ENCODE measurements at places on chromosomes 16 and 17.

GRCh38 chr17:49471089-49471683 lies 23.9 kb upstream of the NGFR start:
- no peak for DNase-seq

DNA sequence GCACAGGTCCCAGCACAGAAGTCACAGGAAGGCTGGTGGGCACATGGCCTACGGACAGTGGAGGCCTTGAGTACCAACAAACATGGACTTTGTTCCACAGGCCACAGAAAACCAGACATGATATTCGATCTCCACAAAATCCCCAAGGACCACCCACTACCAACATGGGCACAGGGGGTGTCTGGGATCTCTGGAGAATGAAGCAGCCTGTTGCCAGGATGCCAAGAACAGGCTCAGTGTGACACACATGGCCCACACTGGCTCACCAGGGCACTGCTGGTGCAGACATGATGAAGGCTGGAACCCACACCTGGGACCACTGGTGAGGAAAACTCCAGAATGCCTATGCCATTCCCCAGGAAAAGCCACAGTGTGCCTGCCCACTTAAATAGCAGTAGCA lies 120.2 kb downstream of the C16orf78 start:
- no peak for DNase-seq

DNA sequence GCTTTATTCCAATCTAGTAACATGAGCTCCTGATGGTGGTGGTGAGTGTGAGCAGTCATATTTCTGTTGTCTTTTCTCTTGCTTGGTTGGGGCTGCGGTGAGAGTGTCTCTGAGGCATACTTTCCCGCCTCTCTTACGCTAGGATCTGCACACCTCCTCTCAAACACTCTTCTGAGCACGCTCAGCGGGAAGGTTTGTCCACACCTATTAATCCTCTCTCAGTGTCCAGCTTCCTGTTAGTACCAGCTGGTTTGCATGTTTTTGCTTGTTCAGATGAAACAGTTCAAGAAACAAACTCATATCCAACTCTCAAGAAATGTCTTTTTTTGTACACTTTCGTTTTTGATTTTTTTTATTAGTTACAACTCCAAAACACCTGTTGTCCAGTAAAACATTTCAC lies 89.5 kb downstream of the CCDC182 start:
- no peak for DNase-seq

DNA sequence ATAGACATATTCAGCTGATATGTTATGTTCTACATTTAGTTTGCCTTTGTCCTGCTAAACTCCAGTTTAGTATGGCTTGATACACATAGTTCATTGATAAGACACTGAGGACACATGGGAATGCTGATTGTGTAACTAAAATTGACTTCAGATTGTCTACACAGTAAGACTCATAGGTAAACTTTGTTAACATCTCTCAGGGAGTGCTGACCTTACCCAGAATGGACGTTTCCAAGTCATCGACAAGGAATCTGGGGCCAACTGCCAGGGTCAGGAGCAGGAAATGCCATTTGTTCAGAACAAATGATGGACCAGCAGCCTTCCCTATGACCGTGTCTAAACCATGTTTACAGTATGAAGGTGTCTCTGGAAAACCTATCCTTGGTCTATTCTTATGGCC lies 58.7 kb downstream of the DYNLRB2 start:
- DNase-seq: no peak

DNA sequence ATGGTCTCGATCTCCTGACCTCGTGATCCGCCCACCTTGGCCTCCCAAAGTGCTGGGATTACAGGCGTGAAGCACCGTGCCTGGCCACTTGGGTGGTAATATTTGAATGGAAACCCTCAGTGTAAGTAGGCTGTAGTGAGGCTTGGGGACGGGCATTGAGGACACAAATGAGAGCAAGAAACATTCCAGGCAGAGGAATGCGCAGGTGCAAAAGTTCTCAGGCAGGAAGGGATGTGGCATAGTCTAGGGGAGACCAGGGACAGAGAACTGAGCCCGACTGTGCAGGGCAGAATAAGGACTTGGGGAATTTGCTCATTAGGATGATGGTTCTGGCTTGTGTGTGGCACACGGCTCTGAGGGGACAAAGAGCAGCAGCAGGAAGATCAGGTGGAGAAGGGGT lies 54.8 kb downstream of the GRB2 start:
- no peak for DNase-seq

GRCh38 chr17:6756425-6757031 lies 682 bp downstream of the XAF1 start:
- DNase-seq: no peak

GRCh38 chr16:74202009-74202408 lies 94.6 kb upstream of the PSMD7 start:
- no peak for DNase-seq

GRCh38 chr17:44385287-44386181 lies 3.9 kb downstream of the ITGA2B start:
- DNase-seq: peak; percentile 90

GRCh38 chr16:71383054-71383773 lies 24.7 kb downstream of the CALB2 start:
- no peak for DNase-seq

GRCh38 chr16:66335704-66336329 lies 30.7 kb upstream of the CDH5 start:
- no peak for DNase-seq
